T-cell (primary cell): ENCODE measurements at places on chromosomes 11 and 22.
A peak's percentile ranks its signal among the peaks of the same experiment; 100 is the strongest.

DNA sequence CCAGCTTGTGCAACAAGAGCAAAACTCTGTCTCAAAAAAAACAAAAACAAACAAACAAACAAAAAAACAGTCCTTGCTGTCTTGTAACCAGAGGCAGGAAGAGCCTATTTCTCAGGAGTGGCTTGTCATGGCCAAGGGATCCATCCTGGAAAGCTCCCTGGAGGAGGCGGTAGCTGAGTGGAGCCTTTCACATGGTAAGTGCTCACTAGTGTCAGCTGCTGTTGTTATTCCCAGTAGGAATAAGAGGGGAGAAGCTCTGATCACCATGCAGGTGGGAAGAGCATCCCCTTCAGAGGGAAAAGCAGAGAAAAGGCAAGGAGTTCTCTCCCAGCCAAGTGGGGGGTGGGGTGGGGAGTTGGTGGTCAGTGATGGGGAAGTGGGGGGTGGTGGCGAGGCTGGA, 54.6 kb upstream of the WNT7B start:
- peaks cover 32% of the 10 kb centered on the region for H3K27me3 ChIP-seq
- no peak for DNase-seq
- no peak overlapping the region for H3K27ac ChIP-seq
- no peaks in the 10 kb centered on the region for H3K36me3 ChIP-seq
- no peak overlapping the region for H3K4me3 ChIP-seq

DNA sequence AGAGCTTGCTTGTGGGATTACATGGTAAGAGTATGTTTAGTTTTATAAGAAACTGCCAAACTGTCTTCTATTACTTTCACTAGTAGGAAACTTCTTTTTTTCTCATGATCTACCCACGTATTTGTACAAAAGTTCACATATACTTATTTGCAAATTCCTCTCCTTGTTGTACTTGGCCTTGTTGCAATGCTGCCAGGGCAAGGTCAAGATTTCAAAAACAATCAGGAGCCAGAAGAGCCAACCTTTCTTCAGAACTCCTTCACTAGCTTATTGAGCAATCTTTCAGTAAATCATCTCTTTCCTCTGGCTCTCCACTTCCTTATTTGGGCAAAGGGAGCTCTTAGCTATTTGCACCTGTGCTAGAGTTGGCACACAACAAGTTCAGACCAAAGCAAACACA, 9.7 kb downstream of the SRSF8 start:
- no peak for DNase-seq
- no peaks in the 10 kb centered on the region for H3K4me1 ChIP-seq
- H3K4me3 ChIP-seq: no peak overlapping the region
- no peaks in the 10 kb centered on the region for H3K27me3 ChIP-seq
- H3K36me3 ChIP-seq: no peaks in the 10 kb centered on the region

DNA sequence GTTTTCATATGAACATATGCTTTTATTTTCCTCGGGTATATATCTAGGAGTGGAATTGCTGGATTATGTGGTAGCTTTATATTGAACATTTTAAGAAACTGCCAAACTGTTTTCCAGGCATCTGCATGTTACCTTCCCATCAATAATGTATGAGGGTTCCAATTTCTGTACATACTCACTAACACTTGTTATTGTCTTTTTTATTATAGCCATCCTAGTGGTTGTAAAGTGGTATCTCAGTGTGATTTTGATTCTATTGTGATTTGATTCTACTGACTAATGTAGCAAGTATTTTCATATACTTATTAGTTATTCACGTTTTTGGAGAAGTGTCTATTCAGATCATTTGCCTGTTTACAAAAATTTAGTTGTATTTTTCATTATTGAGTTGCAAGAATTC, 2.0 kb downstream of the ANO5 start:
- no peak overlapping the region for H3K4me3 ChIP-seq
- H3K36me3 ChIP-seq: no peaks in the 10 kb centered on the region
- no peaks in the 10 kb centered on the region for H3K4me1 ChIP-seq

- no peaks in the 10 kb centered on the region for H3K36me3 ChIP-seq
- no peak overlapping the region for H3K27ac ChIP-seq
- H3K27me3 ChIP-seq: no peaks in the 10 kb centered on the region
- no peak overlapping the region for H3K4me3 ChIP-seq
Measured at GRCh38 chr22:20282901-20283673, 15.0 kb upstream of the RTN4R start.

DNA sequence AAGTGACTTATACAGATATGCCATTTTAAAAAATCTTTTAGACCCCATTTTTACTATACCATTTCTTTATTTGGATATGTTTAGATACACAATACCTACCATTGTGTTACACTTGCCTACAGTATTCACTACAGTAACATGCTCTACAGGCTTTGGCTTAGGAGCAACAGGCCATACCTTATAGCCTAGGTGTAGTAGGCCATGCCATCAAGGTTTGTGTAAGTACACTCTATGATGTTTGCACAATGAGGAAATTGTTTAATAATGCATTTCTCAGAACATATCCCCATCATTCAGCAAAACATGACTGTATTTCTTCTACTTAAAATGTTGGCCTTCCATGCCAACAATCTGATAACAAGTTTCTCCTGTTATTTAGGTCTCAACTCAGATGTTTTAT, 1559.5 kb upstream of the TENM4 start:
- H3K27ac ChIP-seq: no peak overlapping the region
- no peaks in the 10 kb centered on the region for H3K36me3 ChIP-seq
- no peaks in the 10 kb centered on the region for H3K27me3 ChIP-seq
- DNase-seq: no peak

DNA sequence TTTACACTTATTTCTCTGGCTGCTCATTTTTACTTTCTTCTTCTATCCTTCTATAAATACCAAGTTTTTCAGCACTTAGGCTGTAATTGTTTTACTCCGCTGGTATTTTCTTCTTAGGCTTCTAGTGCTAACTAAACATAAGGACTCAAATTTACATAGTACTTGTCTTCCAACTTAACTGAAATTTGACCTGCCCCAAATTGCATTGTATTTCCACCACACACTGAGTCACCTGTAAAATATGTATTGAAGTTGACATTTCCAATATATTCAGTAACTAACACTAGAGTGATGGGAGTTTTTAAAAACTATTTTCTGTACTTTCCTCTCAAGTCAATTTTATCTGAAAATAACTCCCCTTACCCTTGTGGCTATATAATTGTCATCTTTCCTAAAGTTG, 1794.1 kb upstream of the RAG2 start:
- H3K4me1 ChIP-seq: no peaks in the 10 kb centered on the region
- H3K27me3 ChIP-seq: no peaks in the 10 kb centered on the region
- no peak overlapping the region for H3K4me3 ChIP-seq
- no peaks in the 10 kb centered on the region for H3K36me3 ChIP-seq
- DNase-seq: no peak

- H3K4me3 ChIP-seq: peak overlapping the region; percentile 89
- DNase-seq: no peak
- H3K27me3 ChIP-seq: no peaks in the 10 kb centered on the region
- H3K4me1 ChIP-seq: peaks cover 12% of the 10 kb centered on the region
- peak overlapping the region; percentile 88 for H3K27ac ChIP-seq
- H3K36me3 ChIP-seq: no peaks in the 10 kb centered on the region
Measured at GRCh38 chr11:22626573-22627239, 1.1 kb upstream of the FANCF start.

DNA sequence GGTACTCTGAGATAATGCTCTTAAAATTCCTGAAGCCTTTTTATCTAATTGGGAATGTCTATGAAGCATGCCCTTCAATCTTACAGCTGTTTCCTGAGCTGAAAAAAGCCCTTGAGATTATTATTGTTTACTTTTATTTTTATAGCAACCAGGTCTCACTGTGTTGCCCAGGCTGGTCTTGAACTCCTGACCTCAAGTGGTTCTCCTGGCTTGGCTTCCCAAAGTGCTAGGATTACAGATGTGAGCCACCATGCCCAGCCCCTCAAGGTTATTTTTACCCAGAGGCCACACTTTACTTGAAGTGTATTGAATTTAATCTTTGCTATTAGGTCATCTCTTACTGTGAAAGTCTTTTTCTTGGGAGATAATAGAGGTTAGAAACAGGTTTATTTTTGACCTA, 7.0 kb upstream of the SWAP70 start:
- no peaks in the 10 kb centered on the region for H3K36me3 ChIP-seq
- H3K4me3 ChIP-seq: no peak overlapping the region
- no peak for DNase-seq
- H3K27me3 ChIP-seq: no peaks in the 10 kb centered on the region
- no peak overlapping the region for H3K27ac ChIP-seq

DNA sequence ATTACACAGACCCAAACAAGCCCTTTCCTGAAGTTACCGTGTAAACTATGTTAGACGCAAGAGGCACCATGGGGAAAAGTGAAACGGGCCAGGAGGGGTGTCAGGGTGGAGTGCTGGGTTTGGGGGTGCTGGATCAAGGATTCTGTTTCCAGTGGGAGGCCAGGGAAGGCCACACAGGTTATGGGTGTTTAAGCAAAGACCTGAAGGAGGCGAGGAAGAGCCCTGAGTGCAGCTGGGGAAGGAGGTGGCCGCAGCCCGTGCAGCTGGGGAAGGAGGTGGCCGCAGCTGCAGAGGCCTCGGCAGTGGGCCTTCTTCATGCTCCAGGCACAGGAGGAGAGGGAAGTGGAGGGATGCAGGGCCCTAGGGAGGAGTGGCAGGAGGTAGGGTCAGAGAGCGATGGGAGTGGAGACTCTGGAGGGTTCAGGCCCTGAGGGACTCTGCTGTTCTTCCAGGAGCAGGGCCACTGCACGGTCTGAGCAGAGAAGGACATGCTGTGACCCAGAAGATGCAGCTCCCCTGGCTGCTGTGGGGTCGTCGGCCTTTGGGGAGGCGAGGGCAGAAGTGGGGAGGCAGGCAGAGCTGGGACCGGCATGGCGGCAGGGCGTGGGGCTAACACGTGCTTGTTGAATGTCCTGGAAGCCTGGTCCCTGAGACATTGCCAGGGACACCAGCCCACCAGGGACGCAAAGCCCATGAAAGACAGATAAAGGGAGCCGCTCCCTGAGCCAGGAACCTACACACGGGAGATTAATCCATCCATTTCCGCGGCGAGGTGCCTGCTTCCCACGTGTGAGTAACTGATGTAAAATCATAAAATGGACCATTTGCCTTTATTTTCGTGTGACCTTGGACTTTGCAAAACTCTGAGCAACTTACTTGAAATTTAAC, 1049.1 kb downstream of the BRD1 start:
- H3K27me3 ChIP-seq: no peaks in the 10 kb centered on the region
- no peaks in the 10 kb centered on the region for H3K4me1 ChIP-seq
- no peak overlapping the region for H3K4me3 ChIP-seq
- H3K36me3 ChIP-seq: no peaks in the 10 kb centered on the region
- no peak overlapping the region for H3K27ac ChIP-seq

DNA sequence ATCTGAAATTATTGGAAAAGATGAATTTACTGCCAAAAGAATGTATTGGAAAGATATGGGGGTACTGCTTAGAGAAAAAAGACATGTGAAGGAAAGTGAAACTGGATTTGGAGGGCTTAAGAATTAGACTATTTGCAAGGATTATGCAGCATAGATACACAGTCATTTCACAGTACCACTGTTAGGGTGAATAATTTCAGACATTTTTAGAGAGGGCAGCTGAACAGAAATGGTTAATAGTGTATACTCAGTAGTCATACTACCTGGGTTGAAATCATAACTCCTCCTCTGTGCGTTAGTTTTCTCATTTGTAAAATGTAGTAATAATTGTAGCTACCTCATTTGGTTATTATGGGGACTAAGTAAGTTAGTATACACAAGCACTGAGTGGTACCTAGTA, 33.0 kb downstream of the GAS2 start:
- H3K4me3 ChIP-seq: no peak overlapping the region
- H3K36me3 ChIP-seq: no peaks in the 10 kb centered on the region
- no peak for DNase-seq
- H3K27me3 ChIP-seq: no peaks in the 10 kb centered on the region

GRCh38 chr11:119356349-119357031, 10.0 kb upstream of the MFRP start:
- peak; percentile 71 for DNase-seq
- H3K4me3 ChIP-seq: peak overlapping the region; percentile 47
- no peak overlapping the region for H3K27ac ChIP-seq
- H3K27me3 ChIP-seq: peaks cover 37% of the 10 kb centered on the region
- no peaks in the 10 kb centered on the region for H3K36me3 ChIP-seq

DNA sequence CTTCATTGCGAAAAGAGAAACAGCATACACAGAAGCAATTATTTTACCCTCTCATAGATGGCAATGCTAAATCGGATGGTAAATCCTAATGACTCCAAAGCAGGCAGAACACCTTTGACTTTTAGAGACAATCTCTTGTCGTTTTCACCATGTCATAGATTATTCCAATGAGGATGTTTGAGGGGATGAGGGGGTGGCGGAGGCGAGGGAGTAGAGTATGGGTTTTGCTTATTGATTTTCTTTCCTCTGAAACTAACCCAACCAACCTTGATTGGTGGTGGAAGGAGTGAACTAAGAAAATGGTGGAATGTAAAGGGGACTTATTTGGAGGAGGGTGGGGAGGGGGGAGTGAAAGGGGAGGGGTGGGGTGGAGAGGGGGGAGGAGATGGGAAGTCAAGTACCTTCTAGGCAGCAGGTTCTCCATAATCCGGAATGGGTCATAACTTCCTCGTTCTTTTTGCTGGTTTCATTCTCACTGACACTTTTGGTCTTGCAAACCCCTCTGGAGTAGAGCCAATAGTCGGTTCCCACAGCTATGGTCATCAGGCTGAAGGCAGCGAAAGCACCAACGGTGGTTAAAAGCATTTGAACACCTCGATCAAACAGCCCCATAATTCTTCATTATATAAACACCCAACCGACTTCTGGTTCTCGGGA, 1.5 kb downstream of the CACNG2 start:
- no peaks in the 10 kb centered on the region for H3K36me3 ChIP-seq
- no peaks in the 10 kb centered on the region for H3K4me1 ChIP-seq
- DNase-seq: no peak
- H3K4me3 ChIP-seq: no peak overlapping the region
- H3K27ac ChIP-seq: no peak overlapping the region
- peaks cover 18% of the 10 kb centered on the region for H3K27me3 ChIP-seq

DNA sequence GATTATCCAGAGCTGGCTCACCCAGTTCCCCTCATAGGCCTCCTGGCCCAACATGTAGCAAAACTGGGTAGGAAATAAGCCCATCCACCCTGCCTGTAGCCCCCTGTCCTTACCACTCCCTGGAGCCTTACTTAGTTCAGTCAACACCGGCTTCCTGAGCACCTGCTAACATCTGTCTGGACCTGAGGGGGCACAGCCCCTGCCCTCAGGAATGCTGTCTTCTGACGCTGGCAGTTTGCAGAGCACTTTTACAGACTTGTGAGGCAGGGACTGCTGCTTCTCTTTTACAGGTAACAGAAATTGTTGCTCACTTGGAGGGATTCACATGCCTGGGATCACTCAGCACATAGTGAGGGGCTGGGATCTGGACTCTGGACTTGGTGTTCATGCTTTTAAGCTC, 152.0 kb upstream of the TBCEL start:
- no peak for DNase-seq
- H3K27me3 ChIP-seq: peaks cover 17% of the 10 kb centered on the region
- H3K36me3 ChIP-seq: no peaks in the 10 kb centered on the region
- no peak overlapping the region for H3K4me3 ChIP-seq
- no peak overlapping the region for H3K27ac ChIP-seq

- no peak overlapping the region for H3K4me3 ChIP-seq
- H3K36me3 ChIP-seq: no peaks in the 10 kb centered on the region
- peaks cover 4% of the 10 kb centered on the region for H3K27me3 ChIP-seq
- no peaks in the 10 kb centered on the region for H3K4me1 ChIP-seq
- H3K27ac ChIP-seq: no peak overlapping the region
Measured at GRCh38 chr11:36061471-36061870, 117.6 kb downstream of the LDLRAD3 start.

- H3K4me1 ChIP-seq: peaks cover 28% of the 10 kb centered on the region
- no peak overlapping the region for H3K27ac ChIP-seq
- H3K36me3 ChIP-seq: no peaks in the 10 kb centered on the region
- peak; percentile 31 for DNase-seq
- peaks cover 10% of the 10 kb centered on the region for H3K27me3 ChIP-seq
Measured at GRCh38 chr11:14969901-14970323, 2.2 kb downstream of the CALCA start.

- H3K36me3 ChIP-seq: no peaks in the 10 kb centered on the region
- no peak overlapping the region for H3K27ac ChIP-seq
- DNase-seq: no peak
- no peaks in the 10 kb centered on the region for H3K27me3 ChIP-seq
- H3K4me3 ChIP-seq: no peak overlapping the region
Measured at GRCh38 chr22:35102663-35103062, 36.7 kb downstream of the ISX start.
